ENCODE measurements at places on chromosomes 1 and 21.
A peak's percentile ranks its signal among the peaks of the same experiment; 100 is the strongest.

GRCh38 chr1:31371121-31371959 lies 1.5 kb downstream of the FABP3 start:
- DNase-seq, result peak; percentile 17

DNA sequence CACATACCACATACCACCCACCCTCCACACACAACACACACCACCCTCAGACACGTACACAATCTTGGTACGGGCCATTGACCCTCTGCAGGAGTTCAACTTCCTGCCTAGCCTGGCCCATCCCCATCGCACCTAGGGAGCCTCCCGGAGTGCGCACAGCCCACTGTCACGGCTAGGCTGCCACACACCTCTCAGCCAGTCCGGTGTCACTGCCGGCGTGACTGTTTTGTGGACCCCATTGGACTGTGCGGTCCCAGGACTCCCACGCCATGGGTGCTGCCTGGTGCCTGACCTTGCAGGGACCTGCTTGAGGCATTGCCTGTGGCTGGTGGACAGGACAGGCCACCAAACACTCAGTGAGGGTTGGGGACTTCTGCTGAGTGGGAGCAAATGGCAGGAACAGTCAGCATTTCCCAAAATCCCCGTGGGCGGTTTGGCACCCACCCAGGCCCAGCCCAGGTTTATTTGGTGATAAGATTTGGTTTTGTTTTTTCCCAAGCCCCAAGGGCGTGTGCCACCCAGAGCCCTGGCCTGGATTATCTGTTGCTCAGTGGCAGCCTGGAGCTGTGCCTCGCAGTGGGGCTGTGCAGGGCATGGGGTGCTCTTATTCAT lies 27.7 kb downstream of the RAB7B start:
- no peak for DNase-seq

- DNase-seq, result no peak
These were observed 126.6 kb upstream of the BEND5 start for GRCh38 chr1:48903291-48903690.

- DNase-seq, result no peak
These were observed 5.9 kb upstream of the LHX9 start for GRCh38 chr1:197911111-197911856.

- DNase-seq, result no peak
These were observed 1.4 kb downstream of the PBXIP1 start for GRCh38 chr1:154954541-154954940.

DNA sequence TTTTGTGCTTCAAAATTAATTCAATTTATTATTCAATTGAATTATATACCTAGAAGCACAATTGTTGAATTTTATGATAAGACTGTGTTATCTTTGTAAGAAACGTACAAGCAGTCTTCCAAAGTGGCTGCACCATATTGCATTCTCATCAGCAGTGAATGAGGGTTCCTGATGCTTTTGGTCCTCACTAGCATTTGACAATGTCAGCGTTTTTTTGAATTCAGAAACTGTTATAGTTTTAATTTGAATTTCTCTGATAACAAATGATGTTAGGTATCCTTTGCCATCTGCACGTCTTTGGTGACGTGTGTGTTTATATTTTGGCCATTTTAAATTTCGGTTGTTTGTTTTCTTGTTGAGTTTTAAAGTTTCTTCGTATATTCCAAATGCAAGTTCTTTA lies 553.0 kb upstream of the ZP4 start:
- no peak for DNase-seq

- DNase-seq, result no peak
These were observed 3.2 kb upstream of the RXFP4 start for GRCh38 chr1:155938220-155938627.

DNA sequence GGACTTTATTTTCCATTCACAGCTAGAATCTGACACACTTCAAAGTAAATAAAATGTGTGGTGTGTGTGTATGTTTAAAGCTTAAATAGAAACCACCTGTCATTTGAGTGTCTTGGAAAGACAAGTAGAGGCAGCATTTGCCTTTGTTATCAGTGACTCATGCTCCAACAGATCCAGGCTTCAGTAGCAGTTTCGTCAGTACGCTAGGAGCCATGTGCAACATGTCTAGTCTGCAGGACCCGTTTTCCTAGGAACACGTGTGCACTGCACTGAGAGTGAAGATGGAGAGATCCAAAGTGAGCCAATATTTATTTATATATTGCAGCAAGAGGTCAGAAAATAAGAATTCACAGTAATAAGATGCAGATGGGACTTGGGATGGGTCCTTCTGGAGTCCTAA lies 41.8 kb downstream of the SGIP1 start:
- DNase-seq, result no peak

DNA sequence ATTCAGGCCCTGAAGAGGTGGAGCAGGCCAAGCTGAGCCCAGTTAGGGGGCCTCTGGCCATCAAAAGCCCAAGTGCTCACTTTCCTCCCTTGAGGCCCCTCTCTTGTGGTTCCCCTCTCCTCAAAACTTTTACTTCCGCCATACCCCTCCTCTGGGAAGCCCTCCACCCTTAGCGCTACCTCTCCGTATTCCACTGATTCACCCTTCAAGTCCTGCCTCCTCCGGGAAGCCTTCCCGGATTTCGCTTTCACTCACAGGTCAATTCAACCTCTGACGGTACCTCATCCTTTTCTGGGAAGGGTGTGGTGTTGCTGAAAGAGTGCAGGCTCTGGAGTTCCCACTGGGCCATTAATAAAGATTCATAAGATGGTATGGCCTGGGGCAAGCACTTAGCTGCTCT lies 19.1 kb downstream of the SPOCD1 start:
- no peak for DNase-seq

- no peak for DNase-seq
These were observed 304.2 kb downstream of the CAMTA1 start for GRCh38 chr1:7089497-7089896.

DNA sequence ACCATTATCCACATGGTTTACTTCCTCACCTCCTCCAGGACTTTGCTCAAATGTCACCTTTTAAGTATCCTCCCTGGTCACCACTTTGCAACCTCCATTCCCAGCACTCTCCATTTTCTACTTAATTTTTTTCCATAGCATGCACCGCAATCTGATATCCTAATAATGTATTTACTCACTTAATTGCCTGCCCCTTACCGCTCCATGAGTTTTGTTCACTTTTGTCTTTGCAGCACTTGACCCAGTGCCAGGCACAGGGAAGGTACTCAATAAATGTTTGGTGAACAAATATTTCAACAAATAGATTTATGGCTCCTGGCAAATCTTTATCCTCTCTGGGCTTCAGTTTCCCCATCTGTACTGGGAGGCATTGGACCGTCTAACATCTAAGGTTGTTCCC lies 53.6 kb downstream of the UBE2T start:
- no peak for DNase-seq

GRCh38 chr1:93332368-93332767 lies 13.3 kb upstream of the DR1 start:
- no peak for DNase-seq

DNA sequence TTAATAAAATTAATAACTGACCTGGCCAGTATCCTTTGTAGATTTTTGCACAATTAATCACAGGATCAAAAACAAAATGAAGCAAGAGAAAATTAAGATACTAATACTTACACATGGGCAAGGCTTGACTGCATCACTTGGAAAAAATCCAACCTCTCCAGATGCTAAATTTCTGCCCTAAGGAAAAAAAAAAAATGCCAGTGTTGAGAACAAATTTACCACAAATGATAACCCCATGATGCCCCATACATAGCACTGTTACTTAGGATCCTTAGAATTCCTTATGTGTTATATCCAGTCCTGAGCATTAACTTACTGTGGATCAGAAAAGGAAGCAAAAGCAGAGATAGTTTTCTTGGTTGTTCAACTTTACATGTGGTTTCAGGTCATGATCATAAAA lies 347.5 kb downstream of the VAV3 start:
- DNase-seq, result no peak

DNA sequence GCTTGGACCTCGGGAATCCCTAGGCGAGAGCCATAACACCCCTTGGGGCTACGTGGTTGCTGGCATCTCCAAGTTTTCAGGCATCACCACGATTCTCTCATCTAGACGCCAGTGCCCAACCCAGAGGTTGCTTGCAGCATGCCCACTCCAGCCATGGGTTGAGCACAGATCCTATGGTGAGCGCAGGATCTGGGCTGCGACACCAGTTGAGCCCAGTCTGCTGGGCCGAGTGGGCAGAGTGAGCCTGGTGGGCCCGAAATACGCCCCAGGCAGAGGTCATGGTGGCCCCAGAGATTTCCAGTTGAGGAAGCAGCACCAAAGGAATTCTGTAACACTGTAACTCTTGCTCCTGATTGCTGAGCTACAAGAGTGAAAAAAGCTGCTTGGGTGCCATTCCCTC lies 46.1 kb upstream of the GRIK1 start:
- DNase-seq, result no peak

DNA sequence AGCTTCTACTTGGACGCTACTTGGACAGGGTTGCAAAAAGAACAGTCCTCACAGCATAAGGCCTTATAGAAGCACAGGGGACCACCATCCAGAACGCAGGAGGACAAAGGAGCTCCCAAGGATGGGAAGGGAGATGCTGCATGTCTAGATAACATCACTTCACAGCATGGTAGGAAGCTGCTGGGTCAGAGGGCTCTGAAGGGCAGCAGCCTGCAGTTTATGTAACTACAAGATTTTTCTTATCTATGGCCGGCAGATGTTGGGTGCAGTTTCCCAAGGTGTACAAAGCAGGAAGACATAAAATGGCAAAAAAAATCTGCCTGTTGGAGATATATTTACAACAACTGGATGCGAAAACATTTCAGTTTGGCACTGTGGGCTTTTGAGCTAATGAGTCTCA lies 45.3 kb upstream of the SLC5A9 start:
- no peak for DNase-seq

- no peak for DNase-seq
These were observed 454 bp upstream of the NENF start for GRCh38 chr1:212432272-212432660.

DNA sequence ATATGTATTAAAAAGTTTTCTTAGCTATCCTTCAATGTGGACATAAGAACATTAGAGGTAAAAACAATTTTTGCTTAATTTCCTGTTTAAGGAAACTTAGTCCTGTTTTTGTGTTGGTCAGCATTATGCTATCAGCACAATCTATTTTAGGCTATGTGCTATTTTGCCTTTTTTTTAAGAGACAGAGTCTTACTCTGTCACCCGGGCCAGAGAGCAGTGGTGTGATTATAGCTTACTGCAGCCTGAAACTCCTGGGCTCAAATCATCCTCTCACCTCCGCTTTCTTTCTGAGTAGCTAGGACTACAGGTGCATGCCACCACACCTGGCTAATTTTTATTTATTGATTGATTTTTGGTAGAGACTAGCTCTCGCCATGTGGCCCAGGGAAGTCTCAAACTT lies 199.1 kb upstream of the TMPRSS15 start:
- DNase-seq, result no peak

- no peak for DNase-seq
These were observed 42.6 kb upstream of the SRRM1 start for GRCh38 chr1:24600551-24600950.

Measured in C1 segment of cervical spinal cord (tissue), 14 donors.